ENCODE measurements at places on chromosomes 7 and 10.

GRCh38 chr7:133646472-133647315 is 393.8 kb downstream of the EXOC4 start:
- DNase-seq = no peak

GRCh38 chr7:101891936-101892640 is 74.7 kb downstream of the CUX1 start:
- no peak for DNase-seq

GRCh38 chr7:130153211-130153908 is 51.8 kb downstream of the TMEM209 start:
- DNase-seq = no peak

- DNase-seq = peak; percentile 38
Measured at GRCh38 chr7:6272481-6273323, at the start of gene CYTH3. TSS of gene CYTH3 (minus strand) at chr7:6272624. CDS start at chr7:6272507, 117 bp downstream.

- no peak for DNase-seq
Measured at GRCh38 chr10:103960103-103960502, 6.8 kb upstream of the SLK start.

DNA sequence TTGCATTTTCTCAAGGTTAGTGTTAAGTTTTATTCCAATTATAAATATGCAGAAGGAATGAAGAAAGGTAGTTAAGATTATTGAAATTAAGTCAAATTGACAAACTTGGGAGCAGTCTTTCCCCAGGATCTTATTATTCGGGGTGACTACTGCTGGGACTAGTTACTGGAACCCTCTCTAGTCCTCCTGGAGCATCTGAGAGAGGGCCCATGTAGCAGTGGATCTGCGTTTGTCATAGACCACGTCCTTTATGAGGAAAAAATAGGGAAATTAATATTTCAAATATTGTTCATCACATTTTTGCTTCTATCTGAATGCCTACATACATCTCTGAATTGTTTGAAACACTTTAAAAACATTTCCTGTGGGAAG is 41.0 kb downstream of the CNPY1 start:
- DNase-seq = no peak

- no peak for DNase-seq
Measured at GRCh38 chr10:97788552-97789442, 17.0 kb upstream of the SFRP5 start.

- no peak for DNase-seq
Measured at GRCh38 chr10:33460505-33461294, 126.2 kb upstream of the NRP1 start.

- DNase-seq = no peak
Measured at GRCh38 chr7:134660242-134660785, 13.7 kb downstream of the BPGM start.

- no peak for DNase-seq
Measured at GRCh38 chr10:71606257-71607081, 113.1 kb downstream of the C10orf105 start.

- no peak for DNase-seq
Measured at GRCh38 chr7:29146888-29147609, 712 bp upstream of the CPVL start.

- no peak for DNase-seq
Measured at GRCh38 chr10:104230490-104230889, 1.7 kb downstream of the CFAP43 start.

- no peak for DNase-seq
Measured at GRCh38 chr10:74955796-74956195, 129.4 kb downstream of the KAT6B start.

- no peak for DNase-seq
Measured at GRCh38 chr10:103645141-103646054, 151.9 kb downstream of the NEURL1 start.

- no peak for DNase-seq
Measured at GRCh38 chr7:36048902-36049240, 104.2 kb upstream of the EEPD1 start.

GRCh38 chr7:104861729-104862390 is 152.1 kb upstream of the KMT2E start:
- no peak for DNase-seq

GRCh38 chr7:47672271-47672791 is 90.4 kb upstream of the TNS3 start:
- no peak for DNase-seq

- DNase-seq = no peak
Measured at GRCh38 chr7:143172354-143172753, 10.9 kb upstream of the TAS2R39 start.

DNA sequence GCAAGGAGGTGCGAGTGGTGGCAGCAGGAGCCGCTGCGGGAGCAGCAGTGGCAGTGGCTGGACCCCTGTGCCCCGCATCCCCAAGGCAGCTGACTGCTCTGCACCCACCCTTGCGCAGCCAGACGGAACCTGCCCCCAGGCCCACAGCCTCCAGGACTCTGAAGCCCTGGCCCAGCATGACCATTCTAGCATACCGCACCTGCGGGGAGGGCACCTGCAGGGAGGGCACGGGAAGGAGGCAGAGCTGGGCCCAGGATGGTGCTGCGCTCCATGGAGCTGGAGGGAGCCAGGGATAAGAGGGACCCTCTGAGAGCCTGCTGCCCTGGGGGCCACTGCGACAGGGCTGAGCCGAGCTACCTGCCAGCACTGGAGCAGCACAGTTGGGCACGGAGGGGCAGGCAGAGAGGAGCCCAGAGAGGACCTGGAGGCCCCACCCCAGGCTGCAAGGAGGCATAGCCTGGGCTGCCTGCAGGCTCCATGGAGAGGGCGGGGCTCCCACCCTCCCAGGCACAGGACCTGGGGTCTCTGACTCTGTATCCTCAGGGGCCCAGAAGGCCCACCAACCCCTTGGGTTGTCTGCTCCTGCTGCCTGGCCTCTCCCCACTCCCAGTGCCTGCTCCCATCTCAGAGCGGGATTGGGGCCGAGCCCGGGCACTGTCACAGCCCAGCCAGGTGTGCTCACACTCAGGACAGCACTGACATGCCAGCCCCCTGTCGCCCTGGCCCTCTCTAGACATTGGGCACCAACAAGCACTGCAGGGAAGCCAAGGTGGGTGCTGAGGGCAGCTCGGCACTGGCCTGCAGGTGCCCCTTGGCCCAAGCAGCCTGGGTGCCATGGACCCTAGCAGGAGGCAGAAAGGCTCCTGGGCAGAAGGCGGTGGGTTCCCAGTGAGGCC is 87.6 kb downstream of the HTR7 start:
- DNase-seq = no peak

GRCh38 chr10:1476455-1476803 is 260.9 kb downstream of the ADARB2 start:
- no peak for DNase-seq

GRCh38 chr10:22724773-22725172 is 10.4 kb upstream of the PIP4K2A start:
- no peak for DNase-seq

GRCh38 chr7:105853931-105854419 is 22.4 kb downstream of the ATXN7L1 start:
- no peak for DNase-seq

DNA sequence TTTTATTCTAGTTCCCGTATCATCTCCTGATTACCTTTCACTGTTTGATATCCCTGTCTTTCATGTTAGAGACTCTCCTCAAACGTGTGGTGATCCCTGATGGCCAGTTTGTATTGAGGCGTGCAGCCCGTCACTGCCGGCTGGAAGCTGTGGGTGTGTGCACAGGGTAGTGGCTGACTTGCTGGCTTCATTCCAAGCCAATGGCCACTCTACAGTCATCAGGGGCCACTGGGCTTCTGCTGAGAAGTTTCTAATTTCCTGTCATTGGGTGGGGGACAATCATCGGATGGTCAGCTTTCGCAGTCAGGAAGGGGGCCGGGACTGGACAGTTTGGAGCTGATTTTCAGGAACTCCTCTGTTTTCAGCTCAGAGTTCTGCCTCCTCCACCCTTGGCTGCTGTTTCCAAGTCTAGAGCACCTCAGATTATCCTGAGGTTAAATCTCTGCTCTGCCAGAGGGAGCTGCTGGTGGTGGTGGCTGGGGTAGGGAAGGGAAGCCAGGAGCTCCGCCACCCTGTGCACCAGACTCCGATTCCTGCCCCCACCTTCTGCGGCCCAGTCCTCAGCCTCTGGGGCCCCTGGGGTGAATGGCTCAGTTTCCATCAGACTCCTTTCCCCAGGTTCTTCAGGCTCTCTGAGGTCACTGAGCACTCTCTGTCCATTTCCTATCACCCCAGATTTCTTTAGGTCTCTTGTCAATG is 34.9 kb downstream of the BAIAP2L1 start:
- DNase-seq = peak; percentile 2

DNA sequence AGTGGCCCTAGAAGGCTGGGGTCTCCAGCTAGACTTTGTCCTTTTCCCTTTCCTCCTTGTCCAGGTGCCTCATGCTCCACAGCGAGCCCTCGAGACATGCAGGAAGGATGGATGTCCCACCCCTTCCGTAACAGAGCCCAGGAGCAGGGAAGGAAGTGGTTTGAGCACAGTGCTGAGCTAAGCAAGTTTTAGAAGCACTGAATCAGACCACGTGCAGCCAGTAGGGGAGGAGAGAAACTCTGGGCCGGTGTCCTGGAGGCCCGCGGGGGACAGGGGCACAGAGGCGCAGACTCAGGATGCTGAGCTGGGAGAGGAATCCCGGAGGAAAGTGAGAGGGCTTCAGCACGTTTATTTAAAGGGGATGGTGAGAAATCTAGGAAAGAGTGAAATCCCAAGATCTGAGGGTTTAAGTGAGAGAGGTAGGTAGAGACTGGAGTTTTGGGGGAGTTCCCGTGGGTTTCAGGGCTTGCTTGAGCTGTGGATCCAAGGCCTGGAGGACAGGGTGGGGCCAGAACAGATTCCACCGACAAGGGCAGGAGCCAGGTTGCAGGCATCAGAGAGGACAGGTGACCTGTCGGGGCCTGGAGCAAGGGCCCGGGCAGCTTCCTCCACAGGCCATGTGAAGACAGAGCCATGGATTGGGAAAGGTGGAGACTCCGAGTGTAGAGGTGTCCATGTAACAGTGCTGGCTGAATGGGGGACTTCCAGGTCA is 4.4 kb upstream of the IRF5 start:
- no peak for DNase-seq

GRCh38 chr7:107982042-107982840 is 20.7 kb downstream of the LAMB1 start:
- DNase-seq = no peak

DNA sequence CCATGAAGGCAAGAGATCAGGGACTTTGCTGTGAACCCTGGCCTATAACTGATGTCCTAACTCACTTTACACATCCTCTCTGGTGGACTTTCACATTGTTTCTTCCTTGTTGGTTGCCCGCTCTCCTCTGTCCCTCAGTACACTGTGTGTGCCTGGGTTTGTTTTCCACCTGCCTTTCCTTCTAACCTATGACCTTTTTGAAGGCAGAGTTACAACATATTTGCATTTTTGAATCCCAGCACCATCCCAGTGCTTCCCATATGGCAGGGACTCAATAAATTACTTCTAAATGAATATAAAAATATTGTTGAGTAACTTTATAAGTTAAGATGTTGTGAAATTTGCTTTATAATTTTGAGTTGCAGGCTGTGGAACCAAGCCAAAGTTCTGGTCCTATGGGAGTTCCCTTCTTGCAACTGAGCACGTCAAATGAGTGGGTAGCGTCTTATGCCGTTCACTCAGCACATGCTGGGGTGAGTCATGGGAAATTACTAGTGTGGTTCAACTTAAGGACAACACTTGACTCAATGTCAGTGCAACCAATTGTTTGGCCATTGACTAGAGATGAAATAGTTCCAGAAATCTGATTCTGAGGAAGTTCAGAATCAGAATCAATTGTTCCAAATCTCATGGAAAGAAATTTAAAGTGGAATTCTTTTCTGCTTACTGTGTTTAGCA is 250.9 kb downstream of the TWIST1 start:
- DNase-seq = peak; percentile 7

GRCh38 chr7:74294191-74294998 is 5.2 kb downstream of the CLIP2 start:
- no peak for DNase-seq

GRCh38 chr7:155141562-155141961 is 71.4 kb downstream of the HTR5A start:
- no peak for DNase-seq

DNA sequence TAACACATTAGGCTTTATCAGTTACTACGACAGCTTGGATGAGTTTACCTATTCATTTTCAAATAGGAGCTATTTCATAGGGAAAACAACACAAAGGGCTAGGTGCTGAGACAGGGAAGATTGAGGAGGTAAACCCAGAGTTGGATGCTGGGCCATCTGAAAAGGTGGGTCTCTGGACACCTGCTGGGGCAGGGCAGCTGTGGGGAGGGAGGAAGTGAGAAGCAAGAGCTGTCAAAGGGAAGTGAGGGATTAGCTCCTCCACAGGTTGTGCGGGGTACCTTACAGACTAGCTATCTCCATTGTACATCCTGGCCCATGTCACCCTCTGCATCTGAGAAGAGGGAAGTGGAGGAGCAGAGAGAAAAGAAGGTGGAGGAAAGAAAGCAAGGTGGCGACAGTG is 48.9 kb downstream of the BLNK start:
- DNase-seq = no peak

DNA sequence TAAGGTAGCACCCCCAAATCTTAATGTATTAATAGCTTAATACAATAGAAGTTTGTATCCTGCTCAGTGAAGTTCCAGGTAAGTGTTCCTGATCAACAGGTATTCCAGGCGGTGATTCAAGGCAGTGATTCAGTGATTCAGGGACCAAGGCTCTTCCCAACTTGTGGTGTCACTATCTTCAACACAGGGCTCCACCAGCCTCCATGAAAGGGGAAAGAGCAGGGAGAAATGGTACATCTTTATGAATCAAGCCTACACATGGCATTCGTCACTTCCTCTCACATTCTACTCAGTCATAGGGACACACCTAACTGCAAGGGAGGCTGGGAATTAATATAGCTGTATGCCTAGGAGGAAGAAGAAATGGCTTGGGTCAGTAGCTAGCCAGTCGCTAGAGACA is 5.1 kb downstream of the GOLGA7B start:
- no peak for DNase-seq

DNA sequence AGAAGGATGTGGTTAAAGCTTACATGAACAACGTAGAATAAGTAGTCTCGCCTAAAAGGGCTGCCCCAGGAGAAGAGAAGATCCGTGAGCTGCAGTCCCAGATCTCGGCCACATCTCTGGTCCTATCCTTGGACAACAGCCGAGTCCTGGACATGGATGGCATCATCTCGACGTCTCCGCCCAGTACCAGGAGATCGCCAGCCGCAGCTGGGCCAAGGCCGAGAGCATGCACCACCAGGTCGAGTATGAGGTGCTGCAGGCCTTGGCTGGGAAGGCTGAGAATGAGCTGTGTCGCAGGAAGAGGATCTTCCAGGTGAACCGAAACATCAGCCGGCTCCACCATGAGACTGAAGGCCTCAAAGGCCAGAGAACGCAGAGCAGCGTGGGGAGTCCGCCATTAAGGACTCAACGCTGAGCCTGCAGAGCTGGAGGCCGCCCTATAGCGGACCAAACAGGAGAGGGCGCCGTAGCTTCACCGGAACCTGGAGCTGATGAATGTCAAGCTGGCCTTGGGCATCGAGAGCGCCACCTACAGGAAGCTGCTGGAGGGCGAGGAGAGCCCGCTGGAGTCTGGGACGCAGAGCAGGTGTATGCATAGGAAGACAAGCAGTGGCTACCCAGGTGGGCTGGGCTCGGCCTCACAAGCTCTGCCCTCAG is 22.2 kb downstream of the LIPK start:
- peak; percentile 5 for DNase-seq

DNA sequence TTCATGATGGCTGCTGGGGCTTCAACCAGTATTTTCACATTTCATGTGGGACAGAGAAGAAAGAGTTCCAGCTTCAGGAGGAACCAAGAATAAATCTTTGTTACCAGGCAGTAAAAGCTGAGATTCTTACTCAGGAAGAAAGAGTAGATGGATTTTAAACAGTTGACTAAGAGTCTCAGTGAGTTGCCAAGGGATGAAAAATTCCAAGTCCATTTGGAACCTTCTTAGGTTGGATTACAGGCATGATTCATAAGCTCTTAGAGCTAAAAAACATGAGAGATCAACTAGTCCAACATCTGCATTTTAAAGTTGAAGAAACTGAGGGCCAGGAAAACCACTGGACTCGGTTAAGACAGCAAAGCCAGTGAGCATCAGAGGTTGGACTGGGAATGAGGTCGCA is 148.6 kb downstream of the NEBL start:
- DNase-seq = no peak
